ENCODE measurements at places on chromosomes 6 and 20.

GRCh38 chr6:140050101-140050995 is 675.9 kb upstream of the CITED2 start:
- no peak for DNase-seq

GRCh38 chr6:36699348-36699747 is 1.7 kb downstream of the RAB44 start:
- DNase-seq = no peak

GRCh38 chr20:44089987-44090674 is 96.9 kb downstream of the JPH2 start:
- DNase-seq = peak; percentile 82

GRCh38 chr20:1934156-1934555 is 38.9 kb downstream of the SIRPA start:
- DNase-seq = no peak

DNA sequence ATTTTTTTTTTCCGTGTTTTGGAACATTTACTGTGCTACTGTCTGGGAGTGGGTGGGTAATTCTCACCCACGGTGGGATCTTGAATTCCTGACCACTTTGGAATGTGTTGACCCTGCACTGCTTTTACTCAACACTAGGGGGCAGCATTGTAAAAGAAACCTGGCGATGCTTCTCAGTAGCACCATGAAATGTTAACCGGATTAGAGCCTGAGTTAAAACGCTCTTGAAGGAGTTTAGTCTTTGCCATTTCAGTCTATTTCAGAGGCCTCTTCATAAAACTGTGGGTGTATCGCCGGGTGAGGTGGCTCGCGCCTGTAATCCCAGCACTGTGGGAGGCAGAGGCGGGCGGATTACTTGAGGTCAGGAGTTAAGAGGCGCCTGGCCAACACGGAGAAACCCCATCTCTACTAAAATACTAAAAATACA is 114.4 kb upstream of the PRND start:
- peak; percentile 51 for DNase-seq

- DNase-seq = peak; percentile 61
These were observed 29.3 kb upstream of the PRDM1 start for GRCh38 chr6:106056746-106057390.

- no peak for DNase-seq
These were observed 2.8 kb downstream of the CCN5 start for GRCh38 chr20:44717986-44718385.

GRCh38 chr6:122649701-122650100 is 39.5 kb downstream of the PKIB start:
- DNase-seq = no peak

DNA sequence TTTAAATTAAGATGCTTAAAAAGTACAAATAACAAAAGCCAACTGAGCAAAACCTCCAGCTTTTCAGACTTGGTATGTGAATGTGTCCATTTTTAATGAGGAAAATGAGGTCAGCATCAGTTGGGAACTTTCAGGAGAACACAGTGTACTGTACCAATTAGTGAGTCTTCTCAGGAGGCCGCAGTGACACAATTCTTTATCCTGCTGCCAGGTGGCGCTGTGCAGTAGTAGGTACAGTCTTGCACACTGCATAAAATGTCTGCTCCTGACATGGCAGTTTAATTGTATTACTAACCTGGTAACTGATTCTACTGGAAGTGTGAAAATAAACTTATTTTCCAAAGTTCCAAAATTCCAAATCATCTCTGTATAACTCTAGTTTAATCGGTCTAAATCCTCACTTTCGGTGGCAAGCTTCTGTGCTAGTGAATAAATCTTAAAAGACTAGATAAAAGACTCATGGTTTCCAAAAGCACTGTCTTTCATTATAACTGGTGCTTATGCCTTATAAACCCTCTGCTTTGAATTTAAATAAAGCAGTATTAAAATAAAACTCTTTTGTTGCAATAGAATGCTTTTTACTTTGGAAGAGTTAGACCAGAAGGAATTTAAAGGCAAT is 214.8 kb upstream of the MMS22L start:
- DNase-seq = peak; percentile 78

- peak; percentile 13 for DNase-seq
These were observed 580.1 kb downstream of the TFAP2B start for GRCh38 chr6:51398793-51399192.

DNA sequence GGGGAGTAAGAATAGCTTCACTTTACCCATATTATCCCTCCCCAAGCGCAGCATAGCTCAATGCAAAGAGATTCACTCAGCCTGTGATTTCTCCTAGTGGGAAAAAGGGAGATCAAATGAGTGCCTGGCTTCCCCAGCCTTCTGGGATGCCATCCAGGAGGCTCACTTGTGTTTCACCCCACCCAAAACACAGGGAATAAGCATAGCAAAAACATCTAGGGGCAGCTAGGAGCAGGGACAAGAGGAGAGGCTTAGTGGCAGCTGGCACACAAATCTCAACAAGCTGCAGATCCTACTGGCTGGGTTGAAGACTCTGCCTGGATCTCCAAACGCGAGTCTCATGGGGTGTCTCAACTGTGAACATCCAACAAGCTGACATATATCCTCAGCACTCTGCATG is 715.8 kb downstream of the RNF144B start:
- DNase-seq = no peak

- no peak for DNase-seq
These were observed 90.0 kb downstream of the PERP start for GRCh38 chr6:138017166-138017757.

DNA sequence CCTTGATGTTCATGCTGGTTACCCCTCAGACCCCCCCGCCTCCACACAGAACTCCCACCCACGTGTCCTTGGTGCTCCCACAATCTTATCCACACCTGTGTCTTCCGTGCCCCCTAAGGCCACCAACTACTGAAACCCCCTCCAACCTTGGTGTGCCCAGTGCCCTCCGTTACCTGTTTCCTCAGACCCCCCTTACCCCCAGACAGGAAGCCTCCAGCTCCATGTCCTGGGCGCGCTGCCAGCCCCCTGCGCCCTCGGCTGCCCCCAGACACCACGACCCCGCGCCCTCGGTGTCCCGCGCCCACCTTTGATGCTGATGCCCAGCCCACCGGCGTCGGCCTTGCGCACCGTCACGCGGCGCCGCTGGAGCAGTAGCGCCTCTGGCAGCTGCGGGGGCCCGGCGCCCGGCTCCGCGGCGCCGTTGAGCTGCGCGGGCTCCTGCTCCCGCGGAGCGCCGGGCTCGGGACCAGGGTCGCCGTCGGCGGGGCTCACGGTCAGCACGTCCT is 504 bp downstream of the SNTA1 start:
- no peak for DNase-seq

DNA sequence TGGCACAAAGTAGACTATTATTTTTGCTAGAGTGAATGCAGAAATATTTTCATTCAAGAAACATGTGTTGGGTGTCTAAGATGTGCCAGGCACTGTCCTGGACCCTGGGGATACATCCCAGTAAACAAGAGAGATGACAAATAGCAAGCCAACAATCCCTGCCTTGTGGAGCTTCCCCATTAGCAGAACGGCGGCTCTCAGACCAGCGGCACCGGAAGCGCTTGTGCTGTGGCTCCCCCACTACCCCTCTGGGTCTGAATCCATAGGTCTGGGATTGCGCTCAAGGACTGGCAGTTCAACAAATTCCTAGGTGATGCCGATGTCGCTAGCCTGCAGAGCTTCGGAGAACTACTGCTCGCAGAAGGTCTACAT is 98.5 kb upstream of the AGPAT4 start:
- no peak for DNase-seq

GRCh38 chr6:72798196-72798595 is 176.3 kb downstream of the KCNQ5 start:
- no peak for DNase-seq

GRCh38 chr6:26420688-26421171 is 18.7 kb downstream of the BTN3A1 start:
- DNase-seq = peak; percentile 63

DNA sequence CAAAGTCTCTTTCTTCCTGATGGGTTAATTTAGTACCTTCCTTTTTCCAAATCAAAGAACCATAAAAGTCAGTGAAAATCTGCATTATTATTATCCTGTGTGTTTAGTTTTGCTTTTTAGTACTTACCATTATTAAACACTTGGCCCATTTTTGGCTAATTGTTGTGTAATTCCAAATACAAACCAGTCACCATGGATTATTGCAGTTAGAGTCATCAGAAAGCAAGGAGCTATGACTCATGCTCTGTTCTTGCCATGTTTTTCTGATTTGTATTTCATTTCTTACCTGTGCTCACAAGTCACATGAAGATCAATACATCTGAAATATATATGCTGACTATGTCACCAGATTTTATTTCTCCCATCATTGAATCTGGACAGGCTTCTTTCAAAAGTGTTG is 31.3 kb downstream of the SLC22A3 start:
- no peak for DNase-seq

DNA sequence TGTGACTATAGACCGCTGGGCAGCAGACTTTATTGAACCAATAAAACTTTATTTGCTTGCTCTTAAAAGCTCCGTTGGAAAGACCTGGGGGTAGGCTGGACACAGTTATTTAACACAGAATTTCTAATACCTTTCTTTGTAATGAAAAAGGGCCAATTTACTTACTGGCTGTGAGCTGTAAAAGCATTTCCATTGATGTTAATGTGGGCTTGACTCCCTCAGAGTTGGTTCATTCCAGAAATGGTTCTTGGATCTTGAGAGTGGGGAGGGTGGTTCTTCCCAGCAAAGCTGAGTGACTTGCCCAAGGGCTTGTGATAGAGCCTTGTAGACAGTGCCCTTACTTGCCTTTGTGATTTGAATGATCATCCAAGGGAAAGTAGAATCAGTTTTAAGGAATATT is 100.6 kb downstream of the SOX4 start:
- DNase-seq = no peak

- DNase-seq = no peak
These were observed 543.3 kb upstream of the MAP3K7 start for GRCh38 chr6:91130126-91130525.

GRCh38 chr20:43722153-43722505 is 4.7 kb downstream of the GTSF1L start:
- DNase-seq = no peak

DNA sequence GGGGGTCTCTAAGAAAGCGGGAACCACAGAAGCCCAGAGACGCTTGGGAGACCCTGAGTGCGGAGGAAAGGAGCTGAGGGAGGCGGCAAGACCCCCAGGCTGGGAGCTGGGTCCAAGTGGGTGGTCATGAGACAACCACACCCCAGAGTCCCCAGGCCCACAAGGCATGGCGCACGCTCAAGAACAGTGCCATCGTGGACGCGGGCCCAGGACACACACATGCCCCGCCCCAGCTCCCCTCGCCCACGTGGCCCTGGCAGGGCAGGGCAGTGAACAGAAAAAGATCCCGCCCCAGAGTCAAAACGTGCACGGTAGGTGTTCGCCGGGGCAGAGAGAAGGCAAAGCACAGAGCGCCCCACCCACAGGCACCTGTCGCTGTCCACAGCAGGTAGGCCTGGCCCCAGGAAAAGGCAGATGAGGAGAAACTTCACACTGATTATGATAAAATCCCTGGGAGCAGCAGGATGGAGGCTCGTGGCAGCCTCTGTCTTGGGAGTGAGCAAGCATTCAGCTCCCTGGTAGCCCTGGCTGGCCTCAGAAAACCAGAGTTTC is 50.0 kb downstream of the BPIFB1 start:
- DNase-seq = no peak

DNA sequence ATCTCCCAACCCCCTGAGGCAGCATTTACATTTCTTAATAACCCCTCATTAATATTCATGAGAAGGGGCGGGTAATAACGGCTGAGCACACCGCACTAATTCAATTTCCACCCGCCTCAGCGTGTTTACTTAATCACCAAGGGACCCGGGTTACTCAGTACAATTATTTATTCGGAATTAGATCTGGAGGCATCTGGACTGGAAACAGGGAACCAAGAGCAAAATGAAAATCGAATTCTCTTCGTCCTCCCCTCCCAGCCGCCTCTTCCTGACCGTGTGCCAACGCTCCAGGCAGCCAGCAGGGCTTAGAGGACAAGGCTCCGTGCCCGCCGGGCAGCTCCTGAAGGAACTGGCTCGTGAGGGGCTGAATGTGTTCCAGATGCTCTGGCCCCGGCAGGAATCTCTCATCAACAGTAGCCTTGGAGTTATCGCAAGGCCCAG is 23.5 kb upstream of the CTNNBL1 start:
- no peak for DNase-seq

DNA sequence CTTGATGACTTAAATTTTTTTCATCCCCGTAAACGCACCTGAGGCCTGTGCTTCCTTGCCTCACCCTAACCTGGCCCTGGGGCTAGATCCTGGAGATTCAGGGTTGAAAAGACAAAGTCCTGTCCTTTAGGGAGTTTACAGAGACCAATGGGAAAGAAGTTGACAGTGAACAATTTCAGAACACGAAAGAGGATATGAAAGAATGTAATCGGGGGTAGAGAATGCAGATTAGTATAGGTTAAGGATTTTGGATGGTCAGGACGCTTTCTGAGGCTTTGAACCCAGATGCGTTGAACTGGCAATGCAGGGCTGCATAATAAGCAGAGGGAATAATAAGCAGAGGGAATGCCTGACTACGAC is 1.7 kb upstream of the FBXO5 start:
- DNase-seq = no peak

DNA sequence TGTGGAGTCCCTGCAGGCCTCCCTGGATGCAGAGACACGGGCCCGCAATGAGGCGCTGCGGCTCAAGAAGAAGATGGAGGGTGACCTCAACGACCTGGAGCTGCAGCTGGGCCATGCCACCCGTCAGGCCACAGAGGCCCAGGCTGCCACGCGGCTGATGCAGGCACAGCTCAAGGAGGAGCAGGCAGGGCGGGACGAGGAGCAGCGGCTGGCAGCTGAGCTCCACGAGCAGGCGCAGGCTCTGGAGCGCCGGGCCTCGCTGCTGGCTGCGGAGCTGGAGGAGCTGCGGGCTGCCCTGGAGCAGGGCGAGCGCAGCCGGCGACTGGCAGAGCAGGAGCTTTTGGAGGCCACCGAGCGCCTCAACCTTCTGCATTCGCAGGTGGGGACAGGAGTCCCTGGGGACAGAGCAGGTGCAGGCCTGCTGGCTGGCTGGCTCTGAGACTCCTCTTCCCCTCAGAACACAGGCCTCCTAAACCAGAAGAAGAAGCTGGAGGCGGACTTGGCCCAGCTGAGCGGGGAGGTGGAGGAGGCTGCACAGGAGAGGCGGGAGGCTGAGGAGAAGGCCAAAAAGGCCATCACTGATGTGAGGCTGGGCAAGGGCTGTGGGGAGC is 44.7 kb downstream of the MYH7B start:
- no peak for DNase-seq

DNA sequence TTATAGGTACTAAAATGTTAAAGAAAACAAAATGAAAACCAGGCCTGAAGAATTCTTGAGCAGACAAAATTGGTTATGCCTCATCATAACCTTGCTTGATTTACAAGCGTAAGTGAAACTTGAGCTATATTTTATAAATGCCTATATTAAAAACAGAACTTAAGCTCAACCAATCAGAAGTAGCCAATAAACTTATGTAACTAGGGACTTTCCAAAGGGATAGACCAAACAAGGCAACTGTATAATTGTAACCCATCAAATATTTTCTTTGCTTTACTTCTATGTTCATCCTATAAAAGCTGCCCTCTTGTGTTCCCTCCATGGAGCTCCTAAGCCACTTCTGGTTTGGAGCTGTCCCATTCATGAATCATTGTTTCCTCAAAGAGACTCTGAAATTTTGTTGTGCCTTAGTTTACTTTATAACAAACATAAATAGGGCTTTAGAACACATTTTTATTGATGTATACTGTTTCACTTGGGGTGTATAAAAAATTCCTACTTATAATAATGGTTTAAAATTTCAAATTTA is 101.6 kb upstream of the CARMIL1 start:
- DNase-seq = no peak

- DNase-seq = no peak
These were observed 1323.0 kb upstream of the GJE1 start for GRCh38 chr6:140809694-140810101.

All from T47D (cell line).